ENCODE measurements at places on chromosomes 5 and 9. TPM values are rescaled to one million over a fixed set of nuclear protein-coding genes. Genes with fewer than 3 reads are reported as not detected.

DNA sequence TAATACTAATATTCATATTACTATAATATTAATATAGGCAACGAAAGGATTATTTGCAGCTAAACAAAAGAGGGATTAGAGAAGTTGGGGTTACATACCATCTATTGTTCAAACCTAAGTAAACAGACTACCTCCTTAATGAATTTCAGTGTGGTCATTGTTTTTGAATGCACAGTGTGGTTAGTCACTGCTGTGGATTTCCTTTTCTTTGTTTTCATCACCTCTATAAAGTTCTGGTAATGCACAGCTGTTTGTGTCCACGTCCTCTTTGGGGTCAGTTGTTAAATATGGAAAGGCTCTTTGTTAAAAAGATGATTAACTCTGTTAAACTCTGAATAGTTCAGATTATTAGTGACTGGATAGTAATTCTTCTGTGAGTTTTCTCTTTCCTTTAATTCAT is 233.6 kb downstream of the MAST4 start:
- no peaks in the 10 kb centered on the region for H3K36me3 ChIP-seq
- no peak overlapping the region for H3K4me3 ChIP-seq
- no peak for DNase-seq
- H3K4me1 ChIP-seq = peaks cover 23% of the 10 kb centered on the region
- peaks cover 20% of the 10 kb centered on the region for H3K27me3 ChIP-seq

DNA sequence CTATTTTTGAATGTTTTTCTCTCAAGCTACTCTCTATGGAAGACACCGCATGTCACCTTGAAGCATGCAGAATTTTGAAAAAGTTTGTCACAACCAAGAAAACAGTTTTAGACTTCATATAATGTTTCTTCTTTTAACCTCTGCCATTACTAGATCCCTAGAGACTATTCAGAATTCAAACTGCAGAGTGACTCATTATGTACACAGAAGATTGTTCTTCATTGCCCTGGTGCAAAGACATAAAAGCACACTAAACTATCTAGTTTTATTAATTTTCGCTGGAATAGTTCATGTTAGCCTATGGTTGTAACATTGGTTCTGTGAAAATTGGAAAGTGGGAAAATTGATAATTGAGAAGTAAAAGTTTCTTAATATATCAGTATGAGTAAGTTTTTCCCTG is 18.4 kb downstream of the F2RL2 start:
- H3K27me3 ChIP-seq = no peaks in the 10 kb centered on the region
- H3K4me3 ChIP-seq = no peak overlapping the region
- peaks cover 69% of the 10 kb centered on the region for H3K4me1 ChIP-seq
- no peak overlapping the region for H3K27ac ChIP-seq

DNA sequence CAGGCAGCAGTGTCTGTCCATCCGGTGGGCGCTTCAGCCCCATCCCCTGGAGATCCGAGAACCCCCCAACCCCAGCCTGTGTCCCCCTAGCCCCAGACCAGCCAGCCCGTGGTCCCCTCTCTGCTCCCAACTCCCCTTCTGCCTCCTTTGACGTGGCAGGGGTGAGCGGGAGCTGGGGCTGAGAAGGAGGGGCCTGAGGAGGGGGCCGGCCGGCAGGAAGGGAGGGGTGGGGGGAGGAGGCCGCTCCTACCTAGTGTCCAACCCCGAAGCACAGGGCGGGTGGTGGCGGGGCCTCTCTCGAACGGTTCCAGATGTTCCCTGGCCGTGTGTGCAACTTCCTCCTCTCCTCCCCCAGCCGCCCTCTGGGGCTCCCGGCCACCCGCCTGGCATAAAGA is 31.0 kb downstream of the GOLGA2 start:
- H3K4me3 ChIP-seq = peak overlapping the region; percentile 75
- H3K36me3 ChIP-seq = peaks cover 5% of the 10 kb centered on the region
- peak; percentile 79 for DNase-seq
- H3K27ac ChIP-seq = peak overlapping the region; percentile 92
- peaks cover 27% of the 10 kb centered on the region for H3K4me1 ChIP-seq

DNA sequence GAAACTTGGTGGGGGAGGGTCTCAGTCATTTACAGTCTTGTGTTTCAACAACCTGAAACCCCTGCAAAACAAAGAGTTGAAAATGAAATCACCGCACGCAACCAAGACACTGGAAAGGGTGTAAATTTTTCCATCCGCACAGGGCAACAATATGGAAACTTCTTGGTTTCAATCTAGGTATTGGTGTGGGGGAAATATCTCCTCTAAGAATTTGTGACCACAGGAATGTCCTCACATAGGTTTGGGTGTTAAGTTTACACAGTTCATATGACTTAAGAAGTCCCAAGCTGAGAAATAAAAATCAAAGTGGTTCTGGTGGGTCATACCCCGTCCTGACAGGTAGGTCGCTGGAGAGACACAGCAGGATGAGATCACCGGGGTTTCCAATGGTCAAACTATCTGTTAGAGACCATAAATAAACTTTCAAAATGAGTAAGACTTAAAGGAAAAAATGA is 51.9 kb upstream of the PIP5K1B start:
- no peak overlapping the region for H3K27ac ChIP-seq
- no peaks in the 10 kb centered on the region for H3K27me3 ChIP-seq
- H3K4me1 ChIP-seq = no peaks in the 10 kb centered on the region

The C9orf50 gene
- total RNA-seq = 0.60 TPM

DNA sequence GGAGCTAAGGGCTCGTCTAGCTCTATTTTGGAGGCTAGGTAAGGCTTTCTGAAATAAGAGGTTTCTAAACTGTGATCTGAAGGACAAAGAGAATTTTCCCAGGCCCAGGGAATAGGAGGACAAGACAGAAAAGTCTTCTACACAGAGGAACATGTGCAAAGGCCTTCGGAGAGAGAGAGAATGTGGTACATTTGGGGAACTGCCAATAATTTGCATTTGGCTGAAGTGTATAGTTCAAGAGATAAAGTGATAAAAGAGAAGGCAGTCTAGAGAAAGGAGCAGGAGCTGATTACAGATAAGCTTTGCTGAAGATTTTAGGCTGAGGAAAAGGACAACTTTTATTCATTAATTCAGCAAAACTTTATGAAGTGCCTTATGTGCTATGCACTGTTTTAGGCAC is 214.4 kb upstream of the ELL2 start:
- no peak for DNase-seq
- H3K27me3 ChIP-seq = peaks cover 2% of the 10 kb centered on the region
- H3K27ac ChIP-seq = no peak overlapping the region
- H3K4me3 ChIP-seq = peak overlapping the region; percentile 6

DNA sequence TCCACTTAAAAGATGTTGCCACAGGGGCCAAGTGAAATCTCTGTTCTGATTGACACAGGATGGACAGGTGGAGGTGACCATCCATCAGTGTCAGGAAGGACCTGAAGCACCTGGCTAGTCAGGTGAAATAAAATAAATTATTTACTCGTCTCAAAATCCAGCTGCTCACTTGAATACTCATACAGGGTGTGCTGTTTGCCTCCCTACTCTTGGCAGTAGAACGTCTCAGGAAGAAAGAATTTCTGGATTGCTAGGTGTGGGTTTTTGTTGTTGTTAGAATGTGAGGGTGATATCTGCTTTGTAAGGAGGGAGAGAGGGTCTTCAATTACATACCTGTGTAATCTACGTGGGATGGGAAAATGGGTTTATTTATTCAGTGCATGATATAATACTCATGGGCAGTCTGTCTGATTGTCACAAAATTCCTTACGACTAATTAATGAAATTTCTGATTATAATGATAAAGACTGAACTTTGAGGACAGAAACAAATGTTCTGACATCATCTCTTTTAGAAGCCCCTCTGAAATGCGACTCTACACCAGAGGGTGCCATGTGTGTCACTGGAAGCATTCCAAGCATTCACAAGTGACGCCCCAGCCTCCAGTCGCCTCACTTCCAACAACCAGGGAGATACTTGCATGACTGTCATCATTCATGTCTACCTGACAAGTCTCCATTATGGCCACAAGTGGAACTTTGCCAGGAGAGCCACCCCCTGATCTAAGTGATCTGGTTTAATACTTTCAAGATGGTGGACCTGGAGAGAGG is 218.4 kb downstream of the GAPVD1 start:
- H3K27me3 ChIP-seq = no peaks in the 10 kb centered on the region
- peaks cover 25% of the 10 kb centered on the region for H3K4me1 ChIP-seq
- no peak for DNase-seq

The SH3RF2 gene
- 1.7 TPM for total RNA-seq

DNA sequence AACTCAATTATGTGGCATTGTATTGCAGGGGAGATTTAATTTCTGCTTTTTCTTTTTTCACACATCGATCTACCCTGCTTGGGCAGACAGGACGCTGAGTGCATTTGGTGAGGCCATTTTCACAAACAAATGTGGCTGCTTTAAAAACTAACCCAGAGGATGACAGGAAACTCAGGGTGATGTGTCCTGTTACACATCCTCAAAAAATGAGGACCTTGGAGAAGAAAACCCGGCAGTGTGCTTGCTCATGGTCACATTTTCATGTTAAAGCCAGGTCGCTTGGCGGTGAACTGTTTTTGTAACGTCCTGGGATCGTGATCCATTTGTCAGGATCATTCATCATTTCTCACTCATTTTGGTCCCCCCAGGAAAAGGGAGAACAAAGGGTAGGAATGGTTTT is 478.3 kb upstream of the ADAMTS16 start:
- no peaks in the 10 kb centered on the region for H3K27me3 ChIP-seq
- peaks cover 13% of the 10 kb centered on the region for H3K36me3 ChIP-seq
- H3K4me1 ChIP-seq = no peaks in the 10 kb centered on the region
- no peak overlapping the region for H3K27ac ChIP-seq

The TLE1 gene
- total RNA-seq = 15.3 TPM

DNA sequence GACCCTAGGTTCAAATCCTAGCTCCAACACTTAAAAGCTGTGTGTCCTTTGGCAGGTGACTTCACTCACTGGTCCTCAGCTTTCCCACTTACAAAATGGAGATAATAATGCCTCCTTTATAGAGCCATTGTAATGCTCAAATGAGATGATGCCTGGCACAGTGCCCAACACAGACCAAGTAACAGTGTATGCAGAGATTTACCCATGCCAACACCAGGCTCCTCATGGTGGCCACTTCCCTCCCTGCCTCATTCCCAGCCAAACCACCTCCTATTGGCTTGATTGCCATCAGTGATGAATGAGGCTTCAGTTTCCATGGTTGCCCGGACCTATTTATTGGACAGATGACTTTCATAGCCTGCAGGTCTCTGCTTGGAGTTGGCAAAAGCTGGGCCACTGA is 469.4 kb downstream of the CDK5RAP2 start:
- H3K27me3 ChIP-seq = no peaks in the 10 kb centered on the region
- no peak overlapping the region for H3K27ac ChIP-seq
- H3K4me1 ChIP-seq = no peaks in the 10 kb centered on the region
- no peak overlapping the region for H3K4me3 ChIP-seq

- no peak overlapping the region for H3K27ac ChIP-seq
- no peak overlapping the region for H3K4me3 ChIP-seq
- no peaks in the 10 kb centered on the region for H3K27me3 ChIP-seq
Measured at GRCh38 chr9:28563291-28563934, 990.1 kb upstream of the C9orf72 start.

GRCh38 chr9:84736536-84736935 is 67.0 kb downstream of the NTRK2 start:
- H3K4me3 ChIP-seq = no peak overlapping the region
- H3K27ac ChIP-seq = no peak overlapping the region
- peaks cover 7% of the 10 kb centered on the region for H3K36me3 ChIP-seq
- DNase-seq = no peak

DNA sequence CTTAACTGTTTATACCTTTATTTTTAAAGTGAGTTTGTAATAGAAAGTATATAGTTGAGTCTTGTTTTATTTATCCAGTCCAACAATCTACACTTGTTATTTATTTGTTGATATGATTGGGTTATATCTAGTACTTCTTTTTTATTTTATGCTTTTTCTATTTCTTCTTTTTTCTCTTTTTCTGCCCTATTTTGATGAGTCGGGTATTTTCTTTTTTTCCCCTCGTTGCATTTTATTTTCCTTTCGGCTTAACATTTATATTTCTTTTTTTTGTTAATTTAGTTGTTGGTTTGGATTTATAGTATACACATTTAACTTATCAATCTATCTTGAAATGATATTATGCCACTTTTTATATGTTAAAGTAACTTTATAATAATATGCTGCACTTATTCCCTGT is 111.7 kb upstream of the IZUMO3 start:
- H3K27ac ChIP-seq = no peak overlapping the region
- H3K4me3 ChIP-seq = no peak overlapping the region

GRCh38 chr5:142032747-142033631 is 20.2 kb upstream of the GNPDA1 start:
- H3K27me3 ChIP-seq = peaks cover 30% of the 10 kb centered on the region
- H3K4me3 ChIP-seq = no peak overlapping the region
- H3K4me1 ChIP-seq = no peaks in the 10 kb centered on the region
- DNase-seq = no peak

- H3K36me3 ChIP-seq = peaks cover 52% of the 10 kb centered on the region
- H3K27ac ChIP-seq = peak overlapping the region; percentile 47
- no peak overlapping the region for H3K4me3 ChIP-seq
- no peaks in the 10 kb centered on the region for H3K27me3 ChIP-seq
- no peak for DNase-seq
- H3K4me1 ChIP-seq = peaks cover 10% of the 10 kb centered on the region
Measured at GRCh38 chr9:131447148-131447547, 53.3 kb downstream of the PRRC2B start.

The RBM22 gene
- total RNA-seq = 42.8 TPM

DNA sequence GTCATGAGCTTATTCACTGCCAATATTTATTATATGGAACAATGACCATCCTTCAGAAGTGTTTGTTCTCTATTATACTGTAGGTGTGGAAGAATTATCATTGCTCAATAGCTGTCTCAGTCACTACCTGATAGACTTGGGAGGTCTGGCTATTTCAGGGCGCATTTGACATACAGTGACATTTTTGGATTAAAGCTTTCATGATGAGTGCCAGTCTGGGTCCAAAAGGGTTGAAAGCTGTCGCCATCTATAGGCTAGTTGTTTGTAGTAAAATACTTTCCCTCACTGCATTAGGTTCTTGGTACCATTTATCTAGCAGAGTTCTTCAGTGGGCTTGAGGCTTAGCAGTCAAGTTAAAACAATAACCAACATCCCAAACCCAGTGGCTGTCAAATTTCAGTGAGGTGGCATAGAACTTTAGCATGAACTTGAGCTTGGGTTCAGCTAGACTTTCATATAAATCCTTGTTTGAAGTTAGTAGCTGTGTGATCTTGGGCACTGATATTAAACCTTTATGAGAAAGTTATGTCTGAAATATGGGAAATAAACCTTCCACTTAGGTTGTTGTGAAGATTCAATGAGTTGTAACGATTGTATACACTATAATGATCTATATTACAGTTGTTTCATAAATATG is 110.5 kb upstream of the CDKN2B start:
- H3K36me3 ChIP-seq = peaks cover 20% of the 10 kb centered on the region
- peaks cover 49% of the 10 kb centered on the region for H3K4me1 ChIP-seq
- H3K27ac ChIP-seq = no peak overlapping the region
- no peak for DNase-seq
- H3K4me3 ChIP-seq = no peak overlapping the region

All from HFFc6 (cell line).